ENCODE measurements at places on chromosomes 11 and 22.

GRCh38 chr11:96279018-96279895 lies 63.7 kb downstream of the MAML2 start:
- DNase-seq = no peak

DNA sequence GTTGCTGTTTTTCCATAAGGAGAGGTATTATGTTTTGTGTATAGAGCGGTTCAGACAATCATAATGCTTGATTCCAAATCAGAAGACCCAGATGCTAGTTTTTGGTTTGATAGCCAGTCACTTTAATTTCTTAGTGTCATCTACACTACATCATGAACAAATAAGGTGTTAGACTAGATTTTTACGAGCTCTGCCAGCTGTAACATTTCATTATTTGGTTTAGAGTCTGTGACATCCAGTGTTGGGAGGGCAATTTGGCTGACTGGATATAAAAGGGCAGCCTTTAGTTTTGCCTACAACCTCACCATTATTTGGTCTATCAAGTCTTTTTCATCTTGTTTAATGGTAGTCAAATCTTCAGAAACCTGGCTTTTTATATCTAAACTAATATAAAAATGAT lies 30.2 kb upstream of the FBXO3 start:
- no peak for DNase-seq

- DNase-seq = no peak
Observed at GRCh38 chr22:29342177-29342576, 26.7 kb upstream of the RASL10A start.

- no peak for DNase-seq
Observed at GRCh38 chr11:22194306-22194705, 1.4 kb downstream of the ANO5 start.

All from NCI-H1048 (cell line).